Spleen (tissue), 13 donors: ENCODE measurements at places on chromosomes 11 and 22. TPM values are rescaled to one million over a fixed set of nuclear protein-coding genes. Genes with fewer than 3 reads are reported as not detected.

DNA sequence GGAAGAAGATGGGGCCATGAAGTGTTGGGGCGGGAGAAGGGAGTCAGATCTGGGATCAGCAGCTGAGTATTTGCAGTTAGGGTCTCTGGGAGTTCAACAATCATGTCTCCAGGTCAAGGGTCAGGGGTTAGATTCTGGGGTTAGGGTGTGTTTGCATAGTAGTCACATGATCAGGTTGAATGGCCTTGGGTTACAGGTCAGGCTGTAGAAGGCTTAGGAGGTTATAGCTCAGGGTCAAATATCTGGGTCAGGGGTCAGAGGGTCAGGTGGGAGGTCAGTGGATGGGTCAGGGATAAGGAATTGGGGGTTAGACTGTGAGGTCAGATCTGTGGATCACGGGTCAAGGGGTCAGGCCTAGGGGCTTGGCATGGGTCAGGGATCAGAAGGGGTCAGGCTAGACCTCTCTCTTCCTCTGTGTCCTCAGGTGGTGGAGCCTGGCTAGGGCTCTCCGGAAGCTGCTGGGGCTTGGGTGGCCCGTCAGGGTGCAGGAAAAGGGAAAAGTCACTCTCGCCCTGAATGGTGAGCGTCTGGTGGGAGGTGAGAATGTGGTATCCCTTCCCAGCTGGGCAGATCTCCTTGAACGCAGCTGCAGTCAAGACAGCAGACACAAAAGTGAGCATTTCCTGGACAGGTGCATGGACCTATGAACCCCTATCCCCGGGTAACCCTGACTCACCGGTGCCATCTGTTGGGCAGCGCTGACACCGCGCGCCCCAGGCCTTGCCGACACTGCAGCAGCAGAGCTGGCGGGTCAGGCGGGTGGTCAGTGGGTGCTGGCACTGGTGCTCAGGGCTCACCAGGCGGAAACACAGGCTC lies 6.4 kb downstream of the LTBP3 start:
- DNase-seq: peak; percentile 94

- no peak for DNase-seq
These were observed 304.1 kb downstream of the GUCY1A2 start for GRCh38 chr11:106714199-106714598.

- no peak for DNase-seq
These were observed 19.2 kb downstream of the RASSF10 start for GRCh38 chr11:13028322-13028721.

DNA sequence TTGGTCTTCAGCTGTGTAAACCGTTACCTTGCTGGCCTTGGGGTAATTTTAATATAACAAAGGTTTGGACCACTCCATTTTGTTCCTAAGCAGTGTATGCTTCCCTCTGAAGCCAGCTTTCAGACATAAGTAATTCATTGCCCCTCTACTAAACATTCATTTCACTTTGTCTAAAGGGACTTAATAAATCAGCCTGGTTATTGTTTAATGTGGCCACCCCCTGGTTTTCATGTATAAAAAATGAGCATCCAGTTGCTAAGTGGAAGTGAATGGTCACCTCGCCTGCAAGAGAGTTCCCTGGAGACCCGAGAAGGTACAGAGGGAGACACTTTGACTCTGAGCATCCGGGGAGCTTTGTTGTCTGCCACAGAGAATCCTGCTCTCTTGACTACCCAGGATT lies 3.9 kb downstream of the ABTB2 start:
- DNase-seq: no peak

DNA sequence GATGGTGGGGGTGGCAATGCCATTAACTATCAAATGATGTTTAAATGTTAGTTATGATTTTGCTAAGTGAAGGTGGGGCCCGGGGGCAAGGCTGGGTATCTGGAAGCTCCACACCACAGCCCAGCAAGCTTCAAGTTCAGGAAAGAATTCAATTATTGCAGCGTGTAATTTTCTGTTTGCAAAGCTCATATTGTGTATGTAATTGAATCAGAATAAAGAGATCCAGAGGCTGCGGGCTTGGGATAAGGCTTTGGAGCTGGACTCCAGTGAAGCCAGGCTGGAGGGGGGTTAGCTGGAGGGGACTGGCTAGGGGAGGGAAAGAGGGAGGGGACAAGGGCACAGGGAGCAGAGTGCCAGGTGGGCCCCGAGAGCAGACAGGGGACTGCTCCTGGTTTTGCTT lies 557.1 kb upstream of the CADM1 start:
- DNase-seq: no peak

DNA sequence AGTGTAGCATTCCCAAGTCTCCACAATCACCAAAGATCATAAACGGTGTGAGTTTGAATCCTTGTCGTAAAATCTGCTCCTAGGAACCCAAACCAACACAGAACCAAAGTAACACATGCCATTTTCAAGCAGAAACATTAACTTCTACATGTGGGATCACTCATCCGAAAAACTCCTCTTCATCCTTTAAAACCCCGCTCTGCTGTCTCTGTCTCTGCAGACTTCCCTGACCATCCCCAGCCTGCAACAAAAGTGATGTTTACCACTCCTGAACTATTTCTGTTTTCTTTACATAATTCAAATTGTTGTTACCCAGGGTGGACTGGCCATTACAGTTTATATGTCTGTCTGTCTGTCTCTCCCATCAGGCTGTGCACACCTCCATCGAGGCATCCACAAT lies 54.0 kb downstream of the SLC1A2 start:
- no peak for DNase-seq

DNA sequence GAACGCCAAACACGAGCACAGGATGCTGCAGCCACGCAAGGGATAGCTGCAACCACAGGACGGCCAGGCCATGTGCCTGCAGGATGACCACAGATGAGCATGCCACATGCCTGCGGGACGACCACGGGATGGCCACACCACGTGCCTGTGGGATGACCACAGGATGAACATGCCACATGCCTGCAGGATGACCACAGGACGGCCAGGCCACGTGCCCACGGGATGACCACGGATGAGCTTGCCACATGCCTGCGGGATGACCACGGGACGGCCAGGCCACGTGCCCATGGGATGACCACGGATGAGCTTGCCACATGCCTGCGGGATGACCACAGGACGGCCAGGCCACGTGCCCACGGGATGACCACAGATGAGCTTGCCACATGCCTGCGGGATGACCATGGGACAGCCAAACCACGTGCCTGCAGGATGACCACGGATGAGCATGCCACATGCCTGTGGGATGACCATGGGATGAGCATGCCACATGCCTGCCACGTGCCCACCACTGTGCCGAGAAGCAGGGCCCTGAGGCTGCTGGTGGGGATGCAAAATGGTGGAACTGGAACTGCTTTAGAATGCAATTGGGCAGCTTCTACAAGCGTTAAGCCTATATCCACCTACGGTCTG lies 12.8 kb upstream of the MOB2 start:
- peak; percentile 68 for DNase-seq

DNA sequence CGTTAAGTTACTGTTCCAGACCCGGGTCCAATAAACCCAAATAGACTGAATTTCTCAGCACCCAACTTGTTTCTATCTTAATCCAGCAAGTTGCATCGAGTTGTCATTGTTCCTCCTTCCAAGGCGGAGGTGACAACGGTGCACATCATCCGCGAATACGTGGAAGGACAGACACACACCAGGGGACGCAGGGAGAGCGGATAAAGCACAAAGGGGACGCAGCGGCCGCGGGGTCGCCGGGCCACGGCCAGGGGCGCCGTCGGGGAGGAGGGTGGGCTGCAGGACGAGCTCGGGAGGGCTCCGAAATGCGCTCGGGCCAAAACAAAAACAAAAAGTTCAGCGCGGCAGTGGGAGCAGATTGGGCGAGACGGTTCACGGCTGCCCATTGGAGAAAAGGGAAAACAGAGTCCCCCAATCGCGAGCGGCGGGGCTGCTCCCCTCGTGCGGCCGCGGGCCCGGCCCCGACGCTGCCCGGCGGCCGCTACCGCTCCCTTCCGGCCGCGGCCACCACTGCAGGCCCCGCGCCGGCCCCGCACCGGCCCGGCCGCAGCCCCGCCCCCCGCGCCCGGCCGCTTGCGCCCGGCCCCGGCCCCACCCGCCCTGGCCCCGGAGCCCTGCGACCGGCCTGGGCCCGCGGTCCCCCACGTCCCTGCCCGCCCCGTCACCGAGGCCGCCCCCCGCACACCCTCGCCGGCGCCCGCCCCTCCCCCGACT lies 518 bp downstream of the KMT5B start:
- peak; percentile 90 for DNase-seq

The HSPB2 gene
- not detected for total RNA-seq

DNA sequence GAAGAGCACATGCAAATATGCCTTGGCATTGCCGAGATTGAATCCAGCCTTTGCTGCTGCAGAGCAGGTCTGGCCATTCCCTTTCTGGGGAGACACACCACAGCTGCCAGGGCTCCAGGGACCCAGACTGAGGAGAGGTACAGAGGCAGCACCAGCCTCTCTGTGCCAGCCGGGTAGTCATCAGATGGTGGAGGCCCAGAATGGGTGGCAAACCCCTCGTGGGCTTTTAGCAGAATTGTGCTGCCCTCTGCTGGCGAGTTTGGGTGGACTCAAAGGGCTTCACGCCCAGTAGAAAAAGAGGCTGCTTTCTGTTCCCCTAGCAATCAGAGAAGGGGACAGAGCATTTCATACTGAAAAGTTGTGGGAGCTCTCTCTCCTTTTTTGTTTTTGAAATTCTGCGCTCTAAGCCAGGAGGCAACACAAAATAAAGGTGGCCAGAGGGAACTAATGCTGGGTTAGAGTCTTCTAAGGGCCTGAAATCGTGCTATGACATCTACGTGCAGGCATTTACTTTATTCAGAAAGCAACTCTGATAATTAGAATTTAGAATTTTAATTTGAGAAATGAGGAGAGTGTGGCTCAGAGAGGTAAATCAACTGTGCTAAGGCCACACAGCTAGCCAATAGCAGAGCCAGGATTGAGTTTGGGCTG lies 158.8 kb upstream of the NAV2 start:
- peak; percentile 91 for DNase-seq

DNA sequence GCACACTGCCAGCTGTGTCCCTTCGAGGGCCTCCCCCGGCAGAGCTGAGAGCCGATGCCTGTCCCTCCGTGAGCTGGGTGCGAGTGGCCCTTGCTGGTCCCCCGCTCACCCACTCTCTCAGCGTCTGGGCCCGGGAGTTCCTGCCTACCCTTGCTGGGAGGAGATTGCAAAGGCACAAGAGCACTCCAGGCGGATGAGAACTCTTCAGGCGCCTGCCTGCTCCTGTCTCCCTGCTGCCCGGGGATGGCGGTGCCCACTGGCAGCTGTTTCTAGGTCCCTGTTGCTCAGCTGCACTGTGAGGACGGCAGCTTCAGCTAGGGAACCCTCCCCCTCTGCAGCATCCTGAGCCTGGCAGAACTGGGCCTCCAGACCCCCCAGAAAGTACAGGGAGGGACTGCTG lies 61.1 kb downstream of the FLRT1 start:
- no peak for DNase-seq

GRCh38 chr11:122241566-122241965 lies 125.6 kb upstream of the BLID start:
- no peak for DNase-seq

The GP1BB gene
- 16.5 TPM for total RNA-seq

DNA sequence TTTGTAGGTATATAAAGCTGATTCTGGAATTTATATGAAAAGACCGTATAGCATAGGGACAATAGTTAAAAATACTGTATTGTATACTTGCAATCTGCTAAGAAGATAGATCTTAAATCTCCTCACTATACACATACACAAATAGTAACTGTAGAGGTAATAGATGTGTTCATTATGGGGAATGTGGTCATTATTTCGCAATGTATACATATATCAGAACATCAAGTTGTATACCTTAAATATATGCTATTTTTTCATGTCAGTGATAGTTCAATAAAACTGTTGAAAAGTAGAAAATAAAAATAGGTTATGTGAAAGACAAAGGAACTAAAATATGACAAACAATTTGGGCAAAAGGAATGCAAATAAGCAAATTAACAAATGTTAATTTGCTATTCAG lies 35.2 kb upstream of the LIN7C start:
- DNase-seq: no peak

DNA sequence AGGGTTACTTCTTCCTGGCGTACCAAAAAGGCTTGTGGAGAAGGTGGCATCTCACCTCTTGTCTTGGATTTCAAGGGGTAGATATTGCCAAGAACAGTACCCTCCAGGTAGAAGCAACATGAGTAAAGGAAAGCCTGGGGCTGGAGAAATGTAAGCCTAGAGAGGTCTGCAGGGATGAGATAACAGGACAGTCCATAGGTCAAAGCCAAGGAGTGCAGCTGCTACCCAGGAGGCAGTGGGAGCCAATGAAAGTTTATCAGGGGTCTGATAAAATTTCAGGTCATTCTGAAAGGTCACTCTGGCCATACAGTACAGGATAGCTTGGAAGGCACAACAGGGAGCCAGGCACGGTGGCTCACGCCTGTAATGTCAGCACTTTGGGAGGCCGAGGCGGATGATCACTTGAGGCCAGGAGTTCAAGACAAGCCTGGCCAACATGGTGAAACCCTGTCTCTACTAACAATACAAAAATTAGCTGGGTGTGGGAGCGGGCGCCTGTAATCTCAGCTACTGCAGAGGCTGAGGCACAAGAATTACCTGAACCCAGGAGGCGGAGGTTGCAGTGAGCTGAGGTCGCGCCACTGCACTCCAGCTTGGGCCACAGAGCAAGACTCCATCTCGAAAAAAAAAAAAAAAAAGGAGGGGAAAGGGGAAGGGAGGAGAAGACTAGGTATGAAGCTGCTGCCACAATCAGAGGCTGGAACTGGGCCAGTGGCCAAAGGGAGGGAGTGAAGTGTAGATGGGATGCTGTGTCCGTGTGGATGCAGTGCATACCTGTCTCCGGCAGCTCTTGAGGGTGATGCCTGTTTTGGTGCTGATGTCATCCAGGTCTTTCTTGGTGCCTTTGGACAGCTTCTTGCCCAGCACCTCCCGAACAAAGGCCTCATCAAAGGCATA lies 1.2 kb downstream of the FIBP start:
- DNase-seq: peak; percentile 73

GRCh38 chr11:45880772-45881570 lies 4.5 kb upstream of the MAPK8IP1 start:
- no peak for DNase-seq

DNA sequence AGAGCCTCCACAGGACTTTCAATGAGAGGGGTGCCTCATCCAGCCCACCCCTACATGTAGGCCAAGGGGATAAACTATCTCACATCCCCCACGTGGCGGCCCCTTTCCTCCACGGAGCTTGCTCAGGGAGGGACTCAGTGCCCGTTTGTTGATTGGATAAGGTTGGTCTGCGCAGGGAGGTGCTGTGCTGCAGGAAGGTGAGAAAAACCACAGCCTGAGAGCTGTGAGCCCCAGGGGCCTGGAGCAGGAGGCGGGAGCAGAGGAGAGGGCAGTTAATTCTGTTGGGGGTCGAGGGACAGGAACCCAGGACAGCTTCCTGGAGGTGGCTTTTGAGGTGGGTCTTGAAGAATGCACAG lies 31.9 kb upstream of the ATXN10 start:
- no peak for DNase-seq

The FAM227A gene
- total RNA-seq: 0.66 TPM

- no peak for DNase-seq
These were observed 10.6 kb downstream of the MYH9 start for GRCh38 chr22:36377022-36377631.

The PATE4 gene
- not detected for total RNA-seq

GRCh38 chr11:106999196-106999595 lies 19.1 kb downstream of the GUCY1A2 start:
- no peak for DNase-seq

GRCh38 chr11:128705124-128705920 lies 11.4 kb downstream of the FLI1 start:
- DNase-seq: no peak

- no peak for DNase-seq
These were observed 29.5 kb upstream of the SCUBE2 start for GRCh38 chr11:9120664-9121468.

The MMP12 gene
- total RNA-seq: 1.7 TPM

The GGA1 gene
- 115 TPM for total RNA-seq
